ENCODE measurements at places on chromosomes 5 and 9.
A peak's percentile ranks its signal among the peaks of the same experiment; 100 is the strongest.

DNA sequence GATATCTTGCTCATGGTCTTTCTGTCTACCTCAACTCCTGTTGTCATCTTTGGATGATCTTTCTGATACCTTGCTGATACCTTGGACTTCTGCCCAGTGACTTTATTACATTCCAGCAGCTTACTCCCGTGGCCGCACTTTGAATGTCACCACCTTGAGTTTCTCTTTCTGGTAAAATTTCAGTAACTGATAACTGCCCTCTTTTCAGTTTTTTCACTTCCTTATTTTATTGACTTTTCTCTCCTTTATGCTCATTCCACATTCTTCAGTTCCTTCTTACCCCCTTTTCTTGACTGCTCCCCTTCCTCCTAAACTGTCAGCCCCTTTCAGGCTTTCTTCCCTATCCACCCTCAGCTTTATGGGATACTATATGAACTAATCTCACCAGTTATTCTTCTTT, 7.0 kb upstream of the FBXO4 start:
- no peak for DNase-seq

DNA sequence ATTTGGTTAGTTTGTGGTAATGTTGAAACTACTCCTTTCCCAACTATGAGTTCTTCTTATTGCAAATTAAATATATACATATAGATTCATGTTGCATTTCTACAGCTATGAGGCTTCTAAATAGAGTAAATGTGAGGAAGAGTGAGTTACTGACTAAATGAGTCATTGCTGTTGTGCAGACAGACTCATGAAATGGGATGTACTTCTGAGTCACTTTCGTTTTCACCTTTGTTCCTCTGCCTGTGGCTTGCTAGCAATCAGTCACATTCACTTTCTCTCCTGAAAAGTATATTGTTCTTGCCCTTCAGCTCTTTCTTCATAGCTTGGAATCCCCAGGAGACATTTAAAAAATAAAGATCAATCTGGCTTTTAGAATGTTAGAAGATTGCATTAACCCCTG, 295.5 kb upstream of the SMC2 start:
- no peak for DNase-seq

DNA sequence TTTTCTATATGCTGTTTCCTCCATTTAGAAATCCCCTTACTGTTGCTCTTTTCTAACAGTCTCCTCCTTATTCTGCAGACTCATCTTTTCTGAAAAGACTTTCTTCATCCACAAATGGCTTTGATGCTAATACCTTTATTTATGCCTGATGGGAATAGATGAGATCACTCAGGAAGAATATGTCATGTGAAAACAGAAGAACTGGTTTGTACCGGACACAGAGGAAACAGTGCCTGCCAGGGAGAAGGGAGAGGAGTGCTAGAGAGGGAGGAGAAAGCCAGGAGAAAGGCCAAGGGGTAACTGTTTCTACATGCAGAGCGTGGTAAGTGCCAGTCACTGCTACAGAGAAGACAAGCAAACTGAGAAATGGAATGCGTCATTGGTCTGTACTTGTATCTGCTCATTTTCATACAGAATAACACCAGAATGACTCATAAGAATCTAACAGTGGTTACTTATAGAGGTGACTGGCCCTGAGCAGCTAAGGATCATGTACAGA, 45.9 kb upstream of the PJA2 start:
- DNase-seq = peak; percentile 92

- DNase-seq = no peak
Observed at GRCh38 chr9:129458155-129458661, 162.7 kb downstream of the C9orf50 start.

DNA sequence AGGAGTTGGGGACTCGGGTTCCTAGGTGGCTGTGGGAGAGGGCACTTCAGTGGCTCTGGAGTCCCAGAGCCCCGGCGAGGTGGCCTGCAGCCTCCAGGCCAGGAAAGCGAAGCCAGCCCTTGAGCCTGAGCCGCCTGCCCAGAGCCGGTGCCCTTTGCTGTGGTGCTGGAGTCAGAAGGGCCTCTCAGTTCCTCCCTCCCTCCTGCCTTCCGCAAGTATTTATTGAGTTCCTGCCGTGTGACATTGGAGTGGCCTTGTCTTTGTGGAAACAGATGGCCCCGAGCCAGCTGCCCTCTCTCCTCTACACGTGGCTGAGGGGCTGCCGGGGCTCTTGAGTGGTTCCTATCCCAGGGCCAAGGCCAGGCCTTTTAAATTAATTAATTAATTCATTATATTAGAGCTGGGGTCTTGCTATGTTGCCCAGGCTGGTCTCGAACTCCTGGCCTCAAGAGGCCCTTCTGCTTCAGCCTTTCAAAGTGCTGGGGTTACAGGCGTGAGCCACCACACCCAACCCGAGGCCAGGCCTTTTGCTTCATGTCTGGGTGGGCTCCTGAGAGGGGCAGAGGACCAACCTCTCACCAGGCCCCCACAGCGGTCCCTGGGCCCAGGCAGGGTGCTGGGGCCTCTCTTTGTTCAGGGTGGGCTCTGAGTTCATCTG, 45.6 kb upstream of the IER5L start:
- no peak for DNase-seq

- no peak for DNase-seq
Observed at GRCh38 chr5:156529892-156530291, 202.9 kb downstream of the SGCD start.

DNA sequence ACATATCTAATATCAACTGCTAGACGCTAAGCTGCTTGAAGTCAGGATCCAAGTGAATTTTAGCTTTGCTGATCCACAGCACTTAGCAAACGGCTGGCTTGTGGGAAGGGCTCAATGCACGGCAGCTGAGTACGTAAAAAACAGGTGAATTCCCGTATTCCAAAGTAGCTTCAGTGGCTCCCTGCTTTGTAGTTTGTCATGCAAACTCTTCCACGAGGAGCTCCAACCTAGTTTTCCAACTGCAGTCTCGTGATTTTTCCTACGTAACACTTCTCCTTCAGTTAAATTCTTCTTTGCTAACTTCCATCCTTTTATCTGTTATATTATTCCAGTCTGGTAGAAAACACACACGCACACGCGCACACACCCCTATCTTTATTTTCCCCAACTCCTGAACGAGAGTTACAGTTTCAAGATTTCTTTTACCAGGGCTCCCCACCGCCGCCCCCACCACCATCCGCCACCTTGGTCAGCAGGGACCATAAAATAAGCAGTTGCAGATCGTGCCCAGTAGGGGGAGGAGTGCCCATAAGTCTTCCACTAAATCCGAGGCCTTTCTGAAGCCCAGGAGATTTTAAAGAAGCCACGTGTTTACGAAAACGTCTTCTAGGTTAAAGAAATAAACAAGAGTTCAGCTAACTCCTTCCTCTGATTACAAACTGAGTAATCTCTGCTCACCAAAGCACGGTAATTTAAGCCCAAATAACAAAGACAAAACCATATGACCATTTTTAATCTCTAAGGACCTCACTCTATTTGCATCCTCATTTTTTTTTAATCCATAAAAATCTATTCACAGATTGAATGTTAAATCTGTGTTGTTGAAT, 34.8 kb upstream of the TRIO start:
- no peak for DNase-seq

GRCh38 chr5:87004101-87004500, 263.6 kb upstream of the RASA1 start:
- DNase-seq = no peak

DNA sequence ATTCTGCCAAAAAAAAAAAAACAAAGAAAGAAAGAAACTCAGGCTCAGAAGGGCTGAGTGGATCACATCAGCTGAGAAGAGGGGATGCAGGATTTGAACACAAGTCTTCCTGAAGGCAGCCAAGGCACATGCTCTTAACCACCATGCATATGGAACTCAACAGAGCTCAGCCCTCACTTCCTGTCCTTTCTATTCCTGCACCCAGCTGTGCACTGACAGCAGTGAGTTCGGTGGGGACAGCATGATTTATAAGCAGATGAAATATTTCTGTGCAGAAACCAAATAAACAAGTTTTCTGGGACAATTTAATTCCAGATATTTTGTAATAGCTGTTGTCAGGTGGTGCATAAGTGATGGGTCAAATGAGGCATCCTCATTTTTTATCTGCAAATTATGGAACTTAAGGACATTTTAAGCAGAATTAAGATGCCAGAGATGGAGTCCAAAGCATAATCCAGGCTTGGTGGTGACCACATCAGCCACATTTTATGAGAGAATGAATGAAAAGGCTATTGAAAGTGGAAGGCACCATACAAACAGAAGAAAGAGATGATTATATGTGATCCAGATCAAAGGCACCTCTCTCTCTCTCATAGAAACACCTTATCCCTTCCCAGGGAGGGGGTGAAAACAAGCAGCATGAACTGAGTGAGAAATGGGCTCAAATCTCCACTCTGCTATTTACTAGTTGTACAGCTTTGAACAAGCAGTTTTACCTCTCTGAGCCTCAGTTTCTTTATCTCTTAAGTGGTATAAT, 303.6 kb upstream of the MSX2 start:
- DNase-seq = no peak

GRCh38 chr5:106376522-106376921, 1294.2 kb downstream of the EFNA5 start:
- no peak for DNase-seq

GRCh38 chr5:52920929-52921328, 68.2 kb upstream of the ITGA2 start:
- DNase-seq = no peak

DNA sequence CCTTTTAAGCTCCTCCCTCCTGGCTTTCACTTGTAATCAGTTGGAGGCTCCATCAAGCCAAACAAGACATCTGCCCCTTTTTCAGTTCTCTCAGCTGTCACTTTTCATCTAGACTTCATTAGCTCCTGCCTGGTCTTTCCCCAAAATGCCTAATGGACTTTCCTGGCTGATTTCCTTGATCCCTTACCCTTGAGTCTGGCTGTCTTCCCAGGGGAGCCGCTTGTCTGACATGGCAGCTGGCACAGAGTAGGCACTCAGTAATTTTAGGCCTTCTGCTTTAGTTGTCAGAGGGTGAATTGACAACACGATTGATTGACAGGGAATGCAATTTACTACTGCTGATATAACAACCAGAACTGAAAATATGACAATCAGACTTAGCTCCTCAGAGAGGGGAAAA, 2.1 kb downstream of the C9orf153 start:
- DNase-seq = no peak

Data from AG04449 (cell line).